ENCODE measurements at places on chromosomes 1 and 21.

GRCh38 chr1:202023001-202023433, 12.6 kb downstream of the ELF3 start:
- DNase-seq, result peak; percentile 69

GRCh38 chr1:200888349-200888838, 6.3 kb upstream of the INAVA start:
- no peak for DNase-seq

GRCh38 chr1:229895605-229896004, 171.4 kb upstream of the GALNT2 start:
- DNase-seq, result no peak

GRCh38 chr1:54850737-54851136, 36.3 kb downstream of the DHCR24 start:
- no peak for DNase-seq

DNA sequence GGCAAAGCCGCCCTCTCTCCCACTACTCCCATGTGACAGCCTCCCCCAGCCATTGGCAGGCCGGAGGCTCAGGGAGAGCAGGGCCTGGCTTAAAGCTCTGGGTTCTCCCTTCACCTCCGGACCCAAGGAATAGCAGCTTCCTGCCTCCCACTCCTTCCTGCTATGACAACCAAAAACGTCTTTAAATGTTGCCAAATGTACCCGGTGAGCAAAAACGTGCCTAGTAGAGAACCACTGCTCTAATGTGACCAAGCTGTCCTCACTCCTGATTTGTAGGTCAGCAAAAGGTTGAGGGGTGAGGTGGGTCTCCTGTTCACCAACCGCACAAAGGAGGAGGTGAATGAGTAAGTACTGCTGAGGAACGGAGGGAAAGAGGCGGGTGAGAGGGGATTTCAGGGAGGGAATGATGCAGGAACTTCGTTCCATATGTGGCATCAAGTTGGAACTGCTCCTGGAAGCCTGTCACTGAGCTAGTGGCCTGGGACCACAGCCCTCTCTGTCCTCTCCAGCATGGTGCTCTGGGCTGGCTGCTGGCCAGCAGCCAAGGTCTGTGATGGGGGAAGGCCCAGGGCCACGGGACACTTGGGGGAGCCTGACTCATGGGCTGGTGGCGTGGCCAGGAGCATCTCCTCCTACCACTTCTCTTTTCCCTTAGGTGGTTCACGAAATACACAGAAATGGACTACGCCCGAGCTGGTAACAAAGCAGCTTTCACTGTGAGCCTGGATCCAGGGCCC, 5.7 kb downstream of the MRTO4 start:
- DNase-seq, result no peak

GRCh38 chr1:247317702-247318101, 14.0 kb downstream of the ZNF496 start:
- DNase-seq, result no peak

GRCh38 chr21:33897739-33898138, 17.9 kb downstream of the ATP5PO start:
- no peak for DNase-seq

DNA sequence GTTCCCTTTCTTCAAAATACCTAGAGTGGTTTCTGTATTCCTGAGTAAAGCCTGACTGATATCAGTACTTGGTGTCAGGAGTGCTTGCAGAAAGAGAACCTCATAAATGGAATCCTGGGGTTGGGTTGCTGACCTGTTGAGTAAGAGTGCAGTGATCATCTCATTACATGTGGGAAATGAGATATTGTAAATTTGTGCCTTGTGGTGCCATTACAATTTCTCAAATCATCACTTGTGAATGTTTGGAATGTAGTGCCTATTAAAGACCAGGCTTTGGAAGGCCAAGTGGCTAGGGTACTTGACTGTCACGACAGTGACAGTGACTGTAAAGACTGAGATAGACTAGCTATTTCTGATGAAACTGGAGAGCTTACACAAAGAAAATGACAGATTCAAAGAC, 176.7 kb upstream of the CTTNBP2NL start:
- no peak for DNase-seq

DNA sequence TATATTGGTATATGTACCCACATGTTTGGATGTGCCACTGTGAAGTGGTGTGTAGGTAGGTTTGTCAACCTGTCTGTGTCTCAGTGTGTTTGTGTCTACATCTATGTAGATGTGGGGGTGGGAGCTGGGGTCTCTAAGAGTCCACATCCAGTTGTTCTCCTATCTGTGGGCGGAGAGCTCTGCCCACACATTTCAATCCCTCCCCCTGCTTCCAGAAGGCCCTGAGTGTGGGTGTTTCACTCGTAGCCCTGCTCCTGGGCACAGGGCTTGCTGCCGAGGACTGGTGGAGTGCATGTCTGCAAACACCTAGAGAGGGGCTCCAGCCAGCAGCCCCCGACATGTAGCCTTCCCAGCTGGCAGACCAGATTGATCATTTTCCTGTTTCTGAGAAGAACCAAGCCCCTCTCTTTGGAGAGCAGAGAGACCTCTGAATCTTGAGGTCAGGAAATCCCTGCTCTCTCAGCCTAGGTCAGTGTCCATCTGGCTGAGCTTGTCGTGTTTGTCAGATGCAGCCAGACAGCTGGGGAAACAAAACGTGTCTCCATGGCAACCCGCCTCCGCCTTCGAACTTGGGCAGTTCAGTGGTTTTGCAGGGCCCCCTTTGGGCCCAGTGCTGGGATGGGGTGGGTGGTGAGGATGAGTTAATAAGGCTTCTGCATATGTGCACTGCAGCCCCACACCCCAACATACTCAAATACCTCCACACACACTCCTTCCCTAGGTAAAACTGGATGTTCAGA, 31.2 kb upstream of the SYNC start:
- DNase-seq, result peak; percentile 47

DNA sequence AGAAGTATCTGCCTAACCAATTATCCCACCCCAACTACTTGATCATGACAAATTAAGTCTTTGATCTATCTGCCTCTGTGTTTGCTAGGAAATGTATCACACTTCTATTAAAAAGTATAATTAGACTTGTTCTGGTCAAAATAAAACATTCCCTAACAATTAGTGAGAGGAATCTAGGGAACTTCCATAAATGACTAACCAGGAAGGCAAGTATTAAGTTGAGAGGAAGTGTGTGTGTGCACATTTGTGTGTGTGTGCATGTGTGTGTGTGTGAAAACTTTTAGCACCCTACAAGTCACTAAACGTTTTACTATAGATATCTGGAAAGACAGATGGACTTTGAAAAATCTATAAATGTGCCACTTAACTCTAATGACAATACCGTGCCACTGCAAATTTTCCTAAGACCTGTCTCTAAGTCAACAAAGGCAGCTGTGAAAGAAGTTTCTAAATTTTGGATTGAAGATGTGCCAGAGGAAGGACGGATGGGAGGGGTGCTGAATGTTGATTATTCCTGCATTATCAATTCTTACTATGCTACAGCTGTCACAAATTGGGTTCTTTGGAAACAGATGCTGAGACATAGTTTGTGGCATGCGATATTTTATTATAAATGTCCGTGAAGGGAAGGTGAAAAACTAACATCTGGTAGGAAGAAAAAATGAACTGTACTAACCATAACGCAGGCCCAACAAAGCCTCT, 567.1 kb downstream of the PTPRC start:
- no peak for DNase-seq

DNA sequence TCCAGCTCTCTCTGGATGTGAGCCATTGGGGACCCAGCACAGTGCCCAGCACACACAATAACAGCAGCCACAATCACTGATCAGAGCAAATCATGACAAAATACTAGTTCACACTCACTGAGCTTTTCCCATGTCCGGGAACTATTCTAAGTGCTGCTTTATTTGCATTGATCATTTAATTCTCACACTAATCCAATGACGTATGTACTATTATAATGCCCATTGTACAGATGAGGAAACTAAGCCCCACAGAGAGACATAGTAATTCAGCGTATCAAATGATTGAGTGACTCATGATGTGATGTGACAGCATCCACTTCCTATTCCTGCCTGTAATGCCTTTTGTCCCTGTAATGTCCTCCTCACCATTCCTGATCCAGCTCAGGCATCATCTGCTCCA, 1.9 kb upstream of the S100A8 start:
- DNase-seq, result no peak

DNA sequence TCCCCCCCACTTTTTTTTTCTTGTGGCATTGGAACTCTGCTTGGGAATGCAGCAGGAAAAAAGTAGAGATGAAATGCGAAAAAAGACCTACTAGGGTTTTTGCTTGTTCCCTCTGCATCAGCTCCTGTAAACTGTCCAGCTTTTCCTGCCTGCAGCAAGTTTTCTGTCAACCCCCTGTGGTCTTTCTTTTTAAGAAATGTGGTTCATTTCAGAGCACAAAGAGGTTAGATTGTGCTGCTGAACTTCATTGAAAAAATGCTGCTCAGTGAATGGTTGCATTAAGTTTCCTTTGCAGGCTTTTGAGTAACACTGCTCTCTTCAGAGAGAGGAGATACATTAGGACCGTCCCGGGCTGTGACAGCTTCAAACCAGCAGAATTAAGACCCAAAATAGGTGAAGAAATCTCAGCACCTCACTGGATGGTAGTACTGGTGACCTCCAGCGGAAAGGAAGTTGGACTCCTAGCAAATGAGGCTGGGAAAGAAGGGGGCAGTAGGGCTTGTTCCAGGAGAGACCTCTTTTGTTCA, 80.7 kb downstream of the NDUFS5 start:
- no peak for DNase-seq

DNA sequence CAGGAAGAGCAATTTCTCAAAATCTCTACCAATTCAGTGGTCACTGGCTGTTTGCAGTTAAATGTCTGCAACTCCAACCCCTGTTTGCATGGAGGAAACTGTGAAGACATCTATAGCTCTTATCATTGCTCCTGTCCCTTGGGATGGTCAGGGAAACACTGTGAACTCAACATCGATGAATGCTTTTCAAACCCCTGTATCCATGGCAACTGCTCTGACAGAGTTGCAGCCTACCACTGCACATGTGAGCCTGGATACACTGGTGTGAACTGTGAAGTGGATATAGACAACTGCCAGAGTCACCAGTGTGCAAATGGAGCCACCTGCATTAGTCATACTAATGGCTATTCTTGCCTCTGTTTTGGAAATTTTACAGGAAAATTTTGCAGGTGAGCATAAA, 167.2 kb downstream of the CRB1 start:
- no peak for DNase-seq

DNA sequence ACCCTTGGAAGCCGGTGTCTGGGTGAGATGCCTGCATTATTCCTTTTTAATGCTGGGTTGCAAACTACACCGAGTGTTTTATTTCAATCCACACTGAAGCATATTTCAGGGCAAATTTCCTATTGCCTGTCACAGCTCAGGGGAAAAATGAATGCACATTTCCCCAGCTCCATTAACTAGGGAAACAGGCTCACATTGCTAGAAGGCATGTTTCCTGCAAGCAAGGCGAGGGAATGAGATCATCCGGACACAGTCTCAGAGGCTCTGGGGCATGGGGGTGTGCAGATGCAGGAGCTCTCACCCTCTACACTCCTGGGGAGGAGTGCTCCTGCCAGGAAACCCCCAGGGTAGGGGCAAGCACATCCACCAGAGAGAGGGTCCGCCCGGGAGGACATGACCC, 24.6 kb downstream of the SYT2 start:
- no peak for DNase-seq

GRCh38 chr1:44592208-44593145, 81.8 kb downstream of the TMEM53 start:
- no peak for DNase-seq

DNA sequence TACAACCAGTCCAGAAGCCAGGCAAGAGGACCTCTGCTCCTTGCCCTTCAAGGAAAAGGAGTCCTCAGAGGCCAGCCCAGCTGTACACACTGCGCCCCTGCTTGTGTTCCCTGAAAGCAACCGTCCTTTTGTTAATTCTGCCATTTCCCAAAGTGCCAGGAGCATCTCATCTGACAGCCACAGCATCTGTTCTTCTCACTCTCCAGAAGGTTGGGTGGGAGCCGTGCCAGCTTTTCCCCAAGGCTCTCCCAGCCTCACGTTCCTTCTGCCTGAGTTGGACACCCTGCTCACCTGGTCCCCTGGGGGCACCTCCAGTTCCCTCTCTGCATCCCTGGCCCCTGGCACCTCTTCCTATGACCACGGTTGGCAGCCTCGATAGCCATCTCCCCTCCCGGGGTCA, 10.5 kb upstream of the CNTN2 start:
- no peak for DNase-seq

- no peak for DNase-seq
Measured at GRCh38 chr1:97042551-97042950, 321.0 kb downstream of the PTBP2 start.

DNA sequence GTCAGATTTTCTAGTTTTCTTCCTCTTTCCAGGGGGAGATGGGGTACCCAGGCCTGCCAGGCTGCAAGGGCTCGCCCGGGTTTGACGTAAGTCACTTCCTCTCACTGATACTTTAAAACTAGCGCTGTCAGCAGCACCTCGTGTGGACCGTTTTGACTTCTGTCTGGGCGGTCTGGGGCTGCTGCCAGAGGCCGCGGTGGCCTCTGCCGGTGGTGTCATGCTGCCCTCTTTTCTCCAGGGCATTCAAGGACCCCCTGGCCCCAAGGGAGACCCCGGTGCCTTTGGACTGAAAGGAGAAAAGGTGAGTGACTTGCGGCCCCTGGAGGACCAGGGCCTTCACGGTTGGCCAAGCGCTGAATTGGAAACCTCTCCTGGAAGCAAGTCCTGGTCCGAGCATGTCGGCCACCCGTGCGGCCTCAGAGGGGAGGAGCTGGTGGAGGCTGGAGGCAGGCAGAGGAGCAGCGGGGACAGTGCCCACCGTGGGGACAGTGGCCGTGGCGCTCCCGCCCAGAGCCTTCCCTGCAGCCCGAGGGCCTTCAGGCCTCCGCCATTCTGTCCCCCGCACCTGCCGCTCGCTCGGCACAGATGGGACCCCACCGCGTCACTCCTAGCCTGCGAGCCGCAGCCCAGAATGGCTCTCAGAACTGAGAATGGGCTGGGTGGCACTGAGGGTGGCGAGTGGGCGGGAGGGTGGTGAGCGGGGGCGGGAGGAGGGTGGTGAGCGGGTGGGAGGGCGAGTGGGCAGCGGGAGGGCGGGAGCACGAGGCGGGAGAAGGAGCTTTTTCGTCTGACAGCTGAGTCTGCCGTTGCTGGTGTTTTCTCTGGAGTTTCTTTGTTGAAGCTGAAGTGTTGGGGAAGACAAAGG, 9.4 kb downstream of the COL6A1 start:
- no peak for DNase-seq

- DNase-seq, result no peak
Measured at GRCh38 chr1:216464489-216464888, 41.2 kb upstream of the USH2A start.

DNA sequence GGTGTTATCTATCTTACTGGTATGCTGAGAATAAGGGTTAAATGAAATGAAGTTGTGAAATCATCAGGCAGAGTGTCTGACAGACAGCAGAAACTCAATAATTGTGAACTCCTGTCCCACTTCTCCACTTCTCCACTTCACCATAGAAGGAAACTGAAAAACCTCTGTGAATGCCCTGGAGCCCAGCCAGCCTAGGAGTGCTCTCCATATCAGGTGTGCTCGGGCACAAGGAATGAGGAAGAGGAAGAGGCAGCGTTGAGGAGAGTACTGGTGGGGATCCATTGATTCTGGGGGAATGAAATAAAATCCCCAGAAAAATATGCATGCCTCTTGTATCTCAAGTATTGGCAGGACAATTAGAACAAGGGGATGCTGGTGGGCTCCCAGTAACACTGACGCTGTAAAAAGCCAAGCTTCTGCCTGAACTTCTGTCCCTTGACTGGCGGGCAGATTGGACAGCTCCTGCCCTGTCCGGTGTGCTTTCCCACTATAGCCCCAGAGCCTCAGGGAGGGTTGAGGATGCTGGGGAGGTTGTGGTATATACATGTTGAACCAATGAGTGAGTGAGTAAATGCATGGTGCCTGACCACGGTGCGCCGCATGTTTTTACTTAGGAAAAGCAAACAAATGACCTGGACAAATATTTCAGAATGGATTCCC, 47.7 kb downstream of the NMNAT2 start:
- DNase-seq, result no peak

- DNase-seq, result peak; percentile 78
Measured at GRCh38 chr21:42513985-42514882, 582 bp downstream of the SLC37A1 start.

Data from NCI-H1417 (cell line).